ENCODE measurements at places on chromosomes 7 and 10.

- no peak for DNase-seq
Observed at GRCh38 chr7:128404886-128405470, 4.8 kb downstream of the IMPDH1 start.

- DNase-seq, result no peak
Observed at GRCh38 chr7:155593461-155594162, 47.3 kb upstream of the CNPY1 start.

DNA sequence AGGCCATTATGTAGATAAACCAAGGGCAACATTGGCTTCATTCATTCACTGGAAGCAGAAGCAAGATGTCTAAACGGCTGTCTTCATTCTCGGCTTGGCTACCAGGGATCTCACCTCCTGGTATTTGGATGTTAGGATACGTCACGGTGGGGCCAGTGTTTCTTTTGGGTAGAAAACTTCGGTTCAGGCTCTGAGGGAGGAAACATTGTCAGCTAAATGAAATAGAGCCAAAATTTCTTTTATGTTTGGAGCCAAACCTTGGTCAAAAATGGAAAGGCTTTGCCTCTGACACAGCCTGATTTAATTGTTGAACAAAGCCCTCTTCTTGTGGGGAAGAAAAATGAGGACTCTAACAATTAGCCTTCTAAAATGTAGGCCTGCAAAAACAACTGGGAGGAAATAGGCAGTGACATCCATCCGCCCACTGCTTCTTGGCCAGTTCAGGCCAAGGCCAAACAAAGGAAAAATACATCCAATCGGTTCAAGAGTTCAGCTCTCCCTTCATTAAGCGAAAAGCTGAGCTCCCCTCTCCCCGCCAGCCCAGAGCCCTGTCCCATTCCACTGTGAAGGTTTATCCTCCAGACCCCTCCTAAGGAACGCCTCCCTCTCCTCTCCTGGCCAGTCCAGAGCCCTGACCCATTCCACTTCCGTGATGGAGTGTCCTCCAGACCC, 44.4 kb downstream of the PFKFB3 start:
- DNase-seq, result no peak

GRCh38 chr10:124647421-124648130, 96.6 kb downstream of the FAM53B start:
- no peak for DNase-seq

DNA sequence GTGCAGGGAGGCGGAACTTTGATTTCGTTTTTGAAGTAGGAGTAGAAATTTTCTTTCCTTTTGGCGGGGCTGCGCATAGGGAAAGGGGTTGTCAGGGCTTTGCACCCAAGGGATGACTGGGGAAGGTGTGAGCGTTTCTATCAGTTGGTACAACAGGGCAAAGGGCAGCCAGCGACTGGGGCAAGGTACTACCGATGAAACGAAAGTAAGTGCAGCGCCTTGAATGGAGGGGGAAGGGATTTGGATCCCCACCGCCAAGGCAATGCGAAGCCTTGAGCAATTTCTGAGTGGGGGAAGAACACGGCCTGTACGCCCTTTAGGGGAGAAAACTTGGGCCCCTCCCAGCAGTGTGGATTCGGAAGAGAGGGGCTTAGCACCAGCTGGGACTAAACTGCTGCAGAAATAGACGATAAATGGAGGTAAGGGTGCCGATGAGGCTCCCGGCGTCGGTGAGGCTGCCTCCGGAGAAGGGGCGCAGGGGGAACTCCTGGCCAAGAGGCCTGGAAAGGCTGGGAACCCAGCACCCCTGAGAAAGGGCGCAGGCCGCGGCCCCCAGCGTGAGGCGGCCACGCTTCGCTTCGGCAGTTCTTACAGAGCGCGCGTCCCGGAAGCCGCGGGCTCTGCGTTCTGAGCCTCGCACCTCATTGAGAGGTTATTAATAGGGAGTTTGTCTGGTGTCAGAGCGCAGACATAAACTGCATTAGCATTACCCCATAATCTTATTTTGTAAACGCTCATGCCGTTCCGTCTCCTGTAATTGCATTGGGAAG, 10.0 kb upstream of the TLX1 start:
- DNase-seq, result no peak

DNA sequence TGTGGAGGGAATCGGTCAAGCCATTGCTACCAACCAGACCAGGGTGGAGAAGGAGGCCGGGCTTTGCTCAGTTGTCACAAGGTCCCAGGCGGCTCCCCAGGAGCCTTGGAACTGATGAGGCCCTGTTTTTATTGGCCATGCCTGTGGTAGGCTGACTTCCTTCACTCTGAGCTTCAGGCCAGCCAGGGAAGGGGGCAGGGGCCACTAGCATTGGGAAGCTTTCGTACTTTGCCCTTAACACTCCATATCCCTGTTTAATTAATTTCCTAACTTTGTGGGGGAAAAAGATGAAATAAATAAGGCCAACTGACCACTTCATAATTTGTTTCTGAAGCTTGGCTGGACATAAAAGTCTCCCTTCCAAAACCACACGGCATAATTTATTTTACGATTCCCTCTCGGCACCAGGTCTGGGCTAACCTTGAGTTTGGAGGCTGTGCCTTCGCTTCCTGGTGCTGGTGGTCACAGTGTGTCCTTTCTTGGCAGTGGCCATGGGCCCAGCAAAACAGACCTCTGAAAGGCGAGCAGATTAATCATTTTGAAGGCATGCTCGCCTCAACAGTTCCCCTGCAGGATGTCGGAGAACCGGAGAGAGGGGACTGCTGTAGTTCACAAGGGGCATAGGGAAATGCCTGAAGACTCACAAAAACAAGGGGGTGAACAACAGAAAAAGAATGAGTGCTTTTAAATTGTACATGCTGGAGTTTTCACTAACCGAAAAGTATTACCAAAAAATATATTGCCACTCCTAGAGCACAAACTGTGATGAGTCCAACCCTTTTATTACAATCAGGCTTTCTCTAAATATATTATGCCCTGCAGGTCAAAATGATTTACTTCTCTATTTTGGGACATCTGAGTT, 966.0 kb downstream of the LRMDA start:
- DNase-seq, result no peak

- DNase-seq, result no peak
Observed at GRCh38 chr7:128835790-128836641, 5.8 kb downstream of the FLNC start.

DNA sequence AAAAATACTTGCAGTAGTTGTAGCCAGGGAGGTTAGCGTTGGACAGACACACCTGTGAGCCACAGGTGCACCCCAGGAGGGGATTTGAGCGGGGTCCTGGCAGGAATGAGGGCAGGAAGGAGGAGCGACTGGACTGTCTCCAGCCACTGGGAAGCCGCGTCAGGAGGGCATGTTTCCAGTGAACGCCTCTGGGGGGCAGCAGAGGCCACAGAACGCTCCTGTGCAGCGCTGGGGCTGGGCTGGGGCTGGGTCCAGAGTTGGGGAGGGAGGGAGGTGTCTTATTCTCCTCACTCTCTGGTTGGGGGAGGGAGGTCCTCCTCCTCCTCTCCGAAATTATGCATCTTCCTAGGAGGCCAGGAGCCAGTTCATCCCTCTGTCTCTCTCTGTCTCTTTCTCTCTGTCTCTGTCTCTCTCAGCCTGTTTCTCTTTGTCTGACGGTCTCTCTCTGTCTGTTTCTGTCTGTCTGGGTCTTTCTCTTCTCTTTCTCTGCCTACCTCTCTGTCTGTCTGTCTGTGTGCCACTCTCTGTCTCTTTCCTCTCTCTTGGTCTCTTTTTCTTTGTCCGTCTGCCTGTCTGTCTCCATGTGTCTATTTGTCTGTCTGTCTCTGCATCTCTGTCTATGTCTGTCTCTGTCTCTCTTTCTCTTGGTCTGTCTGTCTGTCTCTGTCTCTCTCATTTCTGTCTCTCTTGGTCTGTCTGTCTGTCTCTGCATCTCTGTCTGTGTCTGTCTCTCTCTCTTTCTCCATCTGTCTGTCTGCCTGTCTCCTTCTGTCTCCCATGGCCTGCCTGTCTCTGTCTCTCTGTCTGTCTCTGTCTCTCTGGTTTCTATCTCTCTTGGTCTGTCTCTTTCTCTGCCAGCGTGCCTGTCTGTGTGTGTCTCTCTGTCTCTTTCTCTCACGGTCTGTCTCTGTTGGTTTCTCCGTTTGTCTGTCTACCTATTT, 9.9 kb upstream of the PSMG3 start:
- no peak for DNase-seq

GRCh38 chr10:73772281-73773151, 9.3 kb upstream of the CHCHD1 start:
- no peak for DNase-seq

- no peak for DNase-seq
Observed at GRCh38 chr7:96674565-96674964, 35.1 kb downstream of the SEM1 start.

GRCh38 chr10:17665747-17666146, 21.8 kb downstream of the STAM start:
- DNase-seq, result peak; percentile 81

DNA sequence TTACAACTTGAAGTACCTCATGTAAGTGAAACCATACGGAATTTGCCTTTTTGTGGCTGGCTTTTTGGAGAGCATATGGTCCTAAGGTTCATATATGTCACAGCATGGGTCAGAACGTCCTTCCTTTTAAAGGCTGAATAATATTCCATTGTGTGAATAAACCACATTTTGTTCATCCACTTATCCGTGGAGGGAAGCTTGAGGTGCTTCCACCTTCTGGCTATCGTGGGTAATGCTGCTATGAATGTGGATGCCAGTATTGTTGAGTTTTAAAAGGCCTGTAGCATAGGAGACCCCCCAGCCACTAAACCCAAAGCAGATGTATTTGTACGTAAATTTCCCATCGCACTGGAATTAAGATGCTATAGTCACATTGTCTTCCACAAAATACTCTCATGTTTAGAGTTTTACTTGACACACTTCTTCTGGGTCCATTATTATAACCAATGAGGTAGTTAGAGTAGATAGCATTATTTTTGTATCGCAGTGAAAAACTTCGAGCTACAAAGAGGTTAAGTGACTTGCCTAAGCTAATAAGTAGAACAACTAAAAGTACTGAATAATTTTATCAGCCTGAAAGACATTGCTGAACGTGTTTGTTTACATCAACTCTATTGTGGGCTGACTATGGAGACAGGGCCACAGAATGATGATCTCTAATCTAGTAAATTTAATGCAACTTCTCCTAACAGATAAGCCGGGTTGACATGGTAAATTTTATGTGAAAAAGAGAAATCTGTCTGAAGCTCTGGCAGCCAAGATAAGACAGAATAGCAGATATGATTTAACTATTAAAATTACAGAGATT, 183.0 kb upstream of the CTBP2 start:
- no peak for DNase-seq

- DNase-seq, result no peak
Observed at GRCh38 chr7:130288829-130289228, 4.1 kb upstream of the CPA4 start.

All from non-pigmented ciliary epithelial cell (primary cell).